Neuronal stem cell (in vitro differentiated cells): ENCODE measurements at places on chromosomes 13 and 19.

GRCh38 chr13:76965759-76966421, 17.6 kb downstream of the ACOD1 start:
- no peak for DNase-seq

DNA sequence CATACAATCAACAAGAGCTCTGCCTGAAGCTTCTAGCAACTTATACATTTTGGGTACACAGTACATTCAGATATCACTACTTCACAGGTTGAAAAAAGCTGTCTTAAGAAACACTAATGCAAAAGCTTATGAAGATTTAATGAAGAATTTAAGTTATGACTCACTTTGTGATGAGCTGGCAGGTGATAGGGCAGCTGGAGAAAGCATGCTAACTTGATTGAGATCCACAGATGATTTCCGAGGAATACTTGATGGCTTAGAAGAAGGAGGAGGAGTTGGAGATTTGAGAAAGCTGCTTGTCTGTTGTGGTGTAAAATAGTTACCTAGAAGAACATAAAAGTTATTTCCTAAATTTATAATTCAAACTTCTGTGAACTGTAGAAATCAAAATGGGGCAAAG, 23.3 kb downstream of the EXOSC8 start:
- DNase-seq: no peak

DNA sequence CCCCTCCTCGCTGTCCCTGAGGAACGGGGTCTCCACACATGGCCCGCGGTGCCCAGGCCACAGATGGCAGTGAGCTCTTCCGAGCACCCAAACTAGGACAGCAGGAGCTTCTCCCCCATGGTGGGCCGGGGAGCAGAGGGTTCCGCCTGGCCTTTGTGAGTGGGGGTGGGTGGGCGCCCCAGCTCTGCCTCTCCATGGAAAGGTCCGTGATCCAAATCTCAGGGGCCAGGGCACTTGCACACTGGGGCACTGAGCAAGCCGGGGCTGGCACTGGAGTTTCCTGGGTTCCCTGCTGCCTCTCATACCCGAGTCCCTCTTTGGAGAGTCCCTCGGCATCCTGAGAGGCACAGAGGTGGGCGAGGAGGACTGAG, 2.2 kb upstream of the DIRAS1 start:
- no peak for DNase-seq

DNA sequence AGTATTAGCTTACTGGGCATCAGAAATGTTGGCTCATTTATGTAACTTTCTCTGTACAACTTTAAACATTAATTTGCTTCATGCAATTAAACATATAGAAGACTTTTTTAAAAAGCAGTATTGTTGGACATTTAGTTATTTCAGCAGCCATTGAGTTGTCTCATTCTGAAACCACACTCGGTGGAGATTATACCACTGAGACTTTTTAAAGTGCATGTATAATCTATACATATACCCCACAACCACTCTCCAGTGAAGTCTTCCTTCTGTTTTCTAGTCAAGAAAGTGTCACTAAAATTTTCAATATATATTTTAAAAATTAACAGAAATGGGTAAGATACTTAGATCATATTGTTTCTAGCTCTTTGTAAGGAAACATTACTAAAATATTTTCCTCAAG, 15.5 kb downstream of the SETDB2 start:
- no peak for DNase-seq

DNA sequence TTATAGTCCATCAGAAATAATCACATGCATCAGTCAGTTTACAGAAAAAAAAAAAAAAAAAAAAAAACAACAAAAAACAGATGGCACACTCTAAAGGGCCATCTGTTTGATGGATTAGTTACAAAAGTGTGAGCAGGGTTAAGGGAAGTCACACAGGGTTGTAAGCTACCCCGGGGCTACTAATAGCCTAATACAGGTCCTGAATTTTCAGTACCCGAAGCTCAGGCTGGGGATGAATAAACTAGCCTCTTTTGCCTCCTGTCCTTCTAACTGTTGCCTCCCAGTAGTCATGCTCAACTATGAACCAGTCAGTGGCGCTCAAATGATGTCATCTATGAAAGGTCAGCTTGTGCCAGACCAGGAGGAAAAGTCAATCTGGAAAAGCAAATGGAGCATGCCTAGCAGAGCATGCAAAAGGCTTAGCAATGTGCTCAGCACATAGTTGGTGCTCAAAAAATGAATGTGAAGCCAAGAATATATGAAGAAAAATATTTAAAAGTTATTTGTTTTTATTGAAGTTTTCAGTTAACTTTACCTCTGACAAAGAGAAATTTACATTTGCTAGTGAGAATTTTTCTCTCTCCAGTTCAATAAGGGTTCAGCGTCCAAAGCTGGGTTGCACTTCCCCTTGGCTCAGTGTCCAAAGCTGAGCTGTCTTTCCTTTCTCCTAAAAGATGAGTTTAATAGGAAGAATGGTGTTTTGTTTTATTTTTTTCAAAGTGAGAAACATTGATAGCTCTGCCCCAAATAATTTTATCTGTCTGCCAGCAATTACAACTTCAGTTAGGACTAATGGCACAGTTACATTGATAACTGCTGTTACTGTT, 30.8 kb upstream of the LRCH1 start:
- no peak for DNase-seq
